Activated gamma-delta T cell treated with Interleukin-2 at 50 U/mL for 16 hours (primary cell): ENCODE measurements at places on chromosomes 16 and 17.

GRCh38 chr17:77796176-77796860 lies 162.2 kb upstream of the TNRC6C start:
- DNase-seq: no peak

GRCh38 chr17:1137465-1137894 lies 42.3 kb downstream of the ABR start:
- DNase-seq: no peak

DNA sequence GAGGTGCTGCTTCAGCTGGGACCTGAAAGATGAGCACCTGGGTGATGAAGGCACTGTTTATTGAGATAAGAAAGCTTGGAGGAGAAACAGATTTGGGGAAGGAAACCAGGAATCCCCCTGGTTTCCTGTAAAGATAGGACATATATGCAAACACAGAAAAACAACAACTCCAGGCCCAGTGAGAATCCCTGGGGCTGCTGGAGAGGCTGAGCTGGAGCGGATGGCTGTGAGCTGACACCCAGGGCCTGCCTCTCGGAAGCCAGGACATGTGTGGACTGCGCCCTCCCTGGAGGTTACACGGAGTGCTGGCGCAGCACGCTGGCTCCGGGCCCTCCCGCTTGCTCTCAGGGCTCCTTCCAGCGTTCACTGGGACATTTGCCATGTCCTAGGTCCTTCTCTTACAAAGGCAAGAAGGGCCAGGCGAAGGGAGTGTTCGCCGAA lies 57.5 kb downstream of the CYB5B start:
- no peak for DNase-seq

DNA sequence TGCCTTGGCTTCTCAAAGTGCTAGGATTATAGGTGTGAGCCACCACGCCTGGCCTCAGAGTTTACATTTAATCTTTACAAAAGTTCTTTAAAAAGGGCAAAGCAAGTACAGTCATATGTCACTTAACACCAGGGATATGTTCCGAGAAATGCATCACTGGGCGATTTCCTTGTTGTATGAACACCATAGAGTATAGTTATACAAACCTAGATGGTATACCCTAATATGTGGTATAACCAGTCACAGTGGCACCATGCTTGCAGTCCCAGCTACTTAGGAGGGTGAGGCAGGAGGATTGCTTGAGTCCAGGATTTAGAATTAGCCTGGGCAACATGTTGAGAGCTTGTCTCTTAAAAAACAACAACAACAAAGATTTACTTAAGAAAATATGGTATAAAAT lies 51.3 kb downstream of the NFATC3 start:
- DNase-seq: no peak

DNA sequence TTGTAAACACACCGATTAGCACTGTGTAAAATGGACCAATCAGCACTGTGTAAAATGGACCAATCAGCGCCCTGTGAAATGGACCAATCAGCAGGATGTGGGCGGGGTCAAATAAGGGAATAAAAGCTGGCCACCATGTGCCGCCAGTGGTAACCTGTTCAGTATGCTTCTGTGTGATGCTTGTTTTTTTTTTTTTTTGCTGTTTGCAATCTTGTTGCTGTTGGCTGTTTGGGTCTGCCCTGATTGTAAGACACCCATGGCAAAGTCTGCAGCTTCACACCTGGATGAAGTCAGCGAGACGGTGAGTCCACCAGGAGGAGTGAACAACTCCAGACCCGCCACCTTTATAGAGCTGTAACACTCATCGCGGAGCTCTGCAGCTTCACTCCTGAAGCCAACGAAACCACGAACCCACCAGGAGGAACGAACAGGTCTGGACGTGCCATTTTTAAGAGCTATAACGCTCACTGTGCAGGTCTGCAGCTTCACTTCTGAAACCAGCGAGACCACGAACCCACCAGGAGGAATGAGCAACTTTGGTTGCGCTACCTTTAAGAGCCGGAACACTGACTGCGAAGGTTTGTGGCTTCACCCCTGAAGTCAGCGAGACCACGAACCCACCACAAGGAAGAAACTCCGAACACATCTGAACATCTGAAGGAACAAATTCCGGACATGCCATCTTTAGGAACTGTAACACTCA lies 85.0 kb upstream of the MED9 start:
- peak; percentile 60 for DNase-seq

GRCh38 chr16:27118526-27118925 lies 51.8 kb downstream of the C16orf82 start:
- DNase-seq: no peak

DNA sequence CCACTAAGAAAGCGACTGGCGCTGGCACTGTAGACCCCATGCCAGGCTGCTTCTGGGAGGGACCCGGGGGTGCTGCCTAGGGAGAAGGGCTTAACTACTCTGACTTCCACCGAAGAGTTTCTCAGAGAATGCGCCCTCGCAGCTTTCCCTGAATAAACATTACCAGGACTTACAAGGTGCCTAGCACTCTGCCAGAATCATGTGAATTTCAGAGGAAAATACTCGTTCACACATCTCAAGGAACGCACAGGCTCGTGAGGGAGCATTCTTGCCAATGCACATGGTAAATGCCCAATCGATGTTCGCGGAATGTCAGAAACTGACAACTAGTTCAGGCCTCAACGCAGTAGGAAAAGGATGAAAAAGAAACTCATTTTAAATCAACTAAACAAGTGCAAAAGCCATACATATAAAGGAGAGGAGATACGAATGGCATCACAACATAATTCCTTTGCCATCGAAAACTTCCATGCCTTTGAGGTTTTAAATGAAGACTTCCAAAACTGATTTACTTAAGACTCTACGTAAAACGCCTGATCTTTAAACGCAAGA lies 999 bp downstream of the CMC2 start:
- no peak for DNase-seq

DNA sequence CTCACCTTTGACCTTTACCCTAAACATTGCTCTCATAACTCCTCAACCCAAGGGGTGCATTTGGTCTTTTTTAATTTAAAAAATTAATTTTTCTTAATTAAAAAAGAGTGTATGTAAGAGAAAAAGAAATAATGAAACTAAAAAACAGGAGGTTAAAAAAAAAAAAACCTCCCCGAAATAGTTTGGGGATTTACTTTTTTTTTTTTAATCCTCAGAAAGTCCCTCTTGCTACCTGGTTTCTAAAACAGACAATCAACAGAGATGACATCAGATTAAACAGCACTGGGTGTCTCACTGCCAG lies 301.3 kb downstream of the SOX9 start:
- DNase-seq: no peak

- DNase-seq: no peak
Measured at GRCh38 chr16:17404941-17405689, 65.6 kb downstream of the XYLT1 start.

- DNase-seq: no peak
Measured at GRCh38 chr17:385836-386140, 33.2 kb upstream of the RPH3AL start.

- no peak for DNase-seq
Measured at GRCh38 chr16:70540994-70541393, 17.4 kb downstream of the SF3B3 start.

DNA sequence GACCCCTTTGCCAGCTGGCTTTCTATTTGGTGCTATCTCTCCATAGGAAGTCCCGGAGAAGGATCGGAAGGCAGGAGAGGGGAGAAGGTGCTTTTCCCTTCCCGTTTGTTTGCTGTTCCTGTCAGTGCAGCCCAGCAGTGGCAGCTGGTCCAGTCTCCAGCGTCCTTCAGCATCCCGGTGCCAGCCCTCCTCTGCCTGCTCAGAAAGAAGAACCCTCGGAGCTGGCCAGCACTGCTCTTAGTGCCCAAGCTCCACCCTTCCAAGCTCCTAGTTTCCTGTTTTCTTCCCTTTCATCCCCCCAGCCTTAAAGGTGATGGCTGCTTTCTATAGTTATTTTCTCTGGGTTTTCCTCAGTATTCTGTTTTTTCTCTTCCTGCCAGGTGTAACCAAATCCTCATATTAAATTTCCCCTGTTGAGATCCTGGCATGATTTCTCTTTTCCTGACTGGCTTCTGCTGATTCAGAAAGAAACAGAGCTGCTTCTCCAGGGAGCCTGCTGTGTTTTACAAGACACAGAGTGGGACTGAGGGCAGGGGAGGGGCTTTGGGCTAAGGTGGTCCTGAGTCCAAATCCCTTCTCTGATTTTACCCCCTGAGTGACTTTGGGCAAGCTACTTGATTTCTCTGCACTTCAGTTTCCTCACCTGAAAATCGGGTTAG lies 186.8 kb downstream of the COPRS start:
- DNase-seq: no peak

- no peak for DNase-seq
Measured at GRCh38 chr17:63291258-63291657, 154.8 kb downstream of the CYB561 start.

DNA sequence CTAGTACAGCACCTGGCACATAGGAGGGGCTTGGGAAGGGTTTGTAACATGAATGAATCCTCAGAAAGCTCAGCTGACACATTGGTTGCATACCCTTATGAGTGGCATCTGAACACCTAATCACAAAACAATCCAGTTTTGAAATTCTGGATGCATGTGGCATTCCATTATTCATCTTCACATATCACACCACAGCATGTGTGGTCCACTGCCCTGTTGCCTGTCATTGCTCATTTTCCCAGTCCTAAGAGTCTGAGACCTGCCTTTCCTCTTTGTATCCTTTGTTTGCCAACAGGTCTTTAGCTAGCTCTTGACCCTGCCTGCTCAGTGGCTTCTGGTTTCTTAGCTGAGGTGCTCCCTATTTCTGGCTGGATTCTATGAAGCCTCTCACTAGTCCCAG lies 170.8 kb upstream of the ASIC2 start:
- no peak for DNase-seq

DNA sequence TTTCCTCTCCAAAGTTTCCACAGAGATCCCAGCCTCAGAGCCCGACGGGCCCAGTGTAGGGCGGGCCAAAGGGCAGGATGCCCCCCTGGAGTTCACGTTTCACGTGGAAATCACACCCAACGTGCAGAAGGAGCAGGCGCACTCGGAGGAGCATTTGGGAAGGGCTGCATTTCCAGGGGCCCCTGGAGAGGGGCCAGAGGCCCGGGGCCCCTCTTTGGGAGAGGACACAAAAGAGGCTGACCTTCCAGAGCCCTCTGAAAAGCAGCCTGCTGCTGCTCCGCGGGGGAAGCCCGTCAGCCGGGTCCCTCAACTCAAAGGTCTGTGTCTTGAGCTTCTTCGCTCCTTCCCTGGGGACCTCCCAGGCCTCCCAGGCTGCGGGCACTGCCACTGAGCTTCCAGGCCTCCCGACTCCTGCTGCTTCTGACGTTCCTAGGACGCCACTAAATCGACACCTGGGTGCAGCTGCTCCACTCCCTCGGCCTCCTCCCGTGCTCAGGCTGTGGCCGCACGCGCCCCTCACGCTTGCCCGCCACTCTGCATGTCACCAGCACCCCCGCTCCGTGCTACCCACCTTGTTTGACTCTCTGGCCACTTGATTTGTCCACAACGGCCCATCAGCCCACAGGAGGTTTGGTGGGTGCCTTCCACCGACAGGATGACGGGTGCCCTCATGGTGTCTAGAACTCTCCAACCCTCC lies 15.3 kb upstream of the STH start:
- no peak for DNase-seq

DNA sequence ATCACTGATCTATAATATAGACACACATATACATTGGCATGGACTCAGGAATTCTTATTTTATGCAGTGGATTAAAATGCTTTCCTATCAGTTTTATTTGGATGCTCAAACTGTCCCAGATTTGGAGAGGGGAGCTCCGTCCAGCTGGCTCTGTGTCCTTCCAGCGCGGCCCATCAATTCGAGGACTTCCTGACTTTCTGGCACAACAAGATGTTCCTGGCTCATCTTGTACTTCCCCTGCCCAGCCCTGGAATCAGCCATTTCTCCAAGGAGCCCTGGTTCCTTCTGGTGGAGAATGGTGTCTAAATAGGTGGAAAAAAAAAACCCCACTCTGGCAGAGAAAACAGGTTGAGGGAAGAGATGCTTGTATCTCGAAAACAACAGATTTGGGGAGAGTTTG lies 94.5 kb downstream of the CRISPLD2 start:
- DNase-seq: no peak

GRCh38 chr17:65514541-65514940 lies 46.9 kb downstream of the AXIN2 start:
- no peak for DNase-seq

GRCh38 chr16:54636221-54636793 lies 294.4 kb upstream of the IRX5 start:
- DNase-seq: no peak

GRCh38 chr16:50372611-50373344 lies 4.0 kb upstream of the BRD7 start:
- no peak for DNase-seq

DNA sequence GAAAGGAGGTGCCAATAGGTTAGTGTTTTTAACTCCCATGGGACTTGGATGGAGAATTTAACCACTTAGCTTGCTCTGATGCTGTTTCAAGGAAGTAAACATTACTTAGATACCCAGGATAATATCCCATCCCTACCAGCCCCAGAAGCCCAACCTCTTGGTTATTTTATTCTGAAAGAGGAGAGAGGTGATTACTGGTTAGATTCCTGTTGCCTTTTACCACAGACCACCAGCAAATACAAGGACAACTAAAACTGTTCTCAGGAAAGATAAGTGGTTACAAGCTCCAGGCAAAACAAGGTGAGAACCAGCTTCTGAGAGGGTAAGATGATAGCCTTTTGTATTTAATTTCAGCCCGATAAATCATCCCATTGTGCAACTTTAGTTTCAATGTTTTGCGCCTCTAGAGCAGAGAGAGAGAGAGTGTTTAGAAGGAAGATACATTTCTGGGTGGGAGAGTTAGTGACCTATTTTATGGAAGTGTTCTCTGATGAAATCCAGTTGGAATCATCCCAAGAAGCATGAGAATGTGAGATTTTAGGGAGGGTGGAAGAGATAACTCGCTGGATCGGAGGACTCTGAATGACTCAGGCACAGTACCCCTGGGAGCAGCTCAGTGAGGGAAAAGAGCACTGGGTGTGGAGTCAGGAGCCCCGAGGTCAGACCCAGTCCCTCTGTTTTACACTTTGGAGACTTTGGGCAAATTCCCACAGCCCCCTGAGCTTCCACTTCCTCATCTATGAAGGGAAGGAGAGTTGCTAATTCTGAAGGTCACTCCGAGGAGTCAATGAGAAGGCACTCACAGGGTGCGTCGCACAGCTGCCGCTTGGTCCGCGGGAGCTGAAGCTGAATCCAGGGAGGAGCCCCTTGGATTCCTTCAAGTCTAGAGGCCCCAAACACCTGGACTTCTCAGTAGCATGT lies 12.1 kb downstream of the GLP2R start:
- DNase-seq: no peak

DNA sequence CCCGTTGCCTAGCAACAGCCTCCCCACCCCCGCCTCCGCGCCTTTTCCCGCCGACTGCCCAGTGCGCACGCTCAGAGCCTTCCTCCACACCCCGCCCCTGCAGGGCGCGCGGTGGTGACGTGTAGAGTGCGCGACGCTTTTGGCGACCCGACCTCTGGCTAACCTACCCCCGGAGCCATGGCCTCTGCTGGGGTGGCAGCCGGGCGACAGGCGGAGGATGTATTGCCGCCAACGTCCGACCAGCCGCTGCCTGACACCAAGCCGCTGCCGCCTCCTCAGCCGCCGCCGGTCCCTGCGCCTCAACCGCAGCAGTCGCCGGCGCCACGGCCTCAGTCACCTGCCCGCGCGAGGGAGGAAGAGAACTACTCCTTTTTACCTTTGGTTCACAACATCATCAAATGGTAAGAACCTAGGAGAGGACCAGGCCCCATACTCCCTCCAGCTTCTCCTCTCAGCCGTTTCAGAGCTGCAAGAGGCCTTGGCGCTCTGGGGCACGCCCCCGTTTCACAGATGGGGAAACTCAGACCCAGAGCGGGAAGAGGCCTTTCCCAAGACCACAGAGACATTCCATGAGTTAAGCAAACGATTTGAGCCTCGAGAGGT lies at the start of gene MED9:
TSS of gene MED9 (plus strand) at position 136 of the 603 bp plus-strand sequence. CDS start at position 178, 42 bp downstream.
- peak; percentile 93 for DNase-seq

GRCh38 chr16:30115238-30115637 lies 1.9 kb upstream of the GDPD3 start:
- DNase-seq: no peak

- no peak for DNase-seq
Measured at GRCh38 chr17:17728550-17729251, 47.4 kb downstream of the RAI1 start.
